ENCODE measurements at places on chromosomes 3 and 15. TPM values are rescaled to one million over a fixed set of nuclear protein-coding genes. Genes with fewer than 3 reads are reported as not detected.

DNA sequence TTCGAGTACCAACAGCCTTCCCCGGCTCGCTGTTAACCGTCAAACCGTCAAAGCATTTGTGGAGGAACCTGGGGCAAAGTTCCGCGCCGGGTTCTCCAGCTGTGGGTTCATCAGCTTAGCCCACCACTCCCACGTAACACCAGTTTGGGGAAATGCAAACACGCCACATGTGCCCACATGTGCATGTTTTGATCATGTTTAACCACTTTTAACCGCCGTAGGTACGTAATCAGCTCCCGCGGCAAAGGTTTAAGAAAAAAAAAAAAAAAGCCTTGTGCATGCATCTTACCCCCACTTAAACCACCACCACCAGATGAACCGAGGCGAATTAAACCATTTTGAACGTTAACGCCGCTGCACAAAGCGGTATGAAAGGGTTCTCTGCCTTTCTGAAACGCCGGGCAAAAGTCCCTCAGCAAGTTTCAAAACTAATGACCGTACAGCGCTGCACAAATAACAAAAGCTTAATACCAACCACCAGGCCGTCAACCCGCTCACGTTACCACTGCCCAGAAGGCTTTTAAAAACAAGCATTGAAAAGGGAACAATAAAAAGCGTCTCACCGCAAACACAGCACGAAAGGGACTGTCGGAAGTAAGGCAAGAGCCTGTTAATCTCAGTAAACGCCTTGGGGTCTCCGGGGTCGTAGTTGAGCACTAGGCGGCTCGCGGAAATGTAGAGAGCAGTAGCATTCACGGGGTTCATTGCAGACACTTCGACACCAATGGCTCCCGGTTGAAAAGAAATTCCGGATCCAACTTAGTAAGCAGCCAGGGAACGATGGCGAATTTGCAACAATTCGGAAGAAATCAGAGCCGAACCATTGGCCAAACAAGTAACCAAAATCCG lies 1.5 kb downstream of the MSL2 start:
- H3K4me3 ChIP-seq, result peak overlapping the region; percentile 69
- H3K36me3 ChIP-seq, result no peaks in the 10 kb centered on the region
- H3K4me1 ChIP-seq, result no peaks in the 10 kb centered on the region
- peak overlapping the region; percentile 99 for H3K27ac ChIP-seq
- DNase-seq, result no peak

GRCh38 chr15:92120094-92120795 lies 266.7 kb downstream of the SLCO3A1 start:
- H3K36me3 ChIP-seq, result peaks cover 18% of the 10 kb centered on the region
- no peaks in the 10 kb centered on the region for H3K27me3 ChIP-seq
- no peak for DNase-seq
- no peaks in the 10 kb centered on the region for H3K4me1 ChIP-seq
- no peak overlapping the region for H3K4me3 ChIP-seq
- H3K27ac ChIP-seq, result no peak overlapping the region

Gene LRRC2
- total RNA-seq, result 7.0 TPM

Gene LOXL1
- total RNA-seq, result 22.2 TPM

GRCh38 chr15:92343924-92344643 lies 49.6 kb upstream of the ST8SIA2 start:
- no peak for DNase-seq
- H3K27me3 ChIP-seq, result no peaks in the 10 kb centered on the region
- no peak overlapping the region for H3K4me3 ChIP-seq
- H3K27ac ChIP-seq, result no peak overlapping the region
- no peaks in the 10 kb centered on the region for H3K36me3 ChIP-seq

DNA sequence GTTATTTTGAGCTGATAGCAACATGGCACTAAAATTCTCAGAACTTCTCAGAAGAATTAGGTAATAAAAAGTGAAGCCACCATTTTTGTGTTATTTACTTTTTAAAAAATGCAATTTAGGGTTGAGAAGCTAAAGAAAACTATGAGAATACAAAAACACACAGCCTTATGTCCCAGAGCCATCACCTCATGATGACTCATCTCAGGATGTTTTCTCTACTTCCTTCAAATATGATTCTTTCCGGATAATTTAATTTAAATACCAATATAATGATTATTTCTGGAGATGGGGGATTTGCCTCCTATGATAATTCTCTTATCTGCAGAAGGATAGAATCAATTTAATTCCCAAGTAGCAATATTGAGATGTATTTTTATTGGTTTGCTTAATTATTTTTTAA lies 105.6 kb upstream of the BFSP2 start:
- no peaks in the 10 kb centered on the region for H3K4me1 ChIP-seq
- DNase-seq, result no peak

Gene MESP2
- not detected for total RNA-seq

Gene SLC7A14
- not detected for total RNA-seq

Measured in right atrium auricular region (tissue), 2 donors.